ENCODE measurements at places on chromosomes 16 and 17. TPM values are rescaled to one million over a fixed set of nuclear protein-coding genes. Genes with fewer than 3 reads are reported as not detected.

The DNAI2 gene
- total RNA-seq, result not detected

The CNTNAP4 gene
- not detected for total RNA-seq

The C17orf78 gene
- not detected for total RNA-seq

The HSPB9 gene
- total RNA-seq, result not detected

The CCL17 gene
- not detected for total RNA-seq

The RGS11 gene
- total RNA-seq, result 2.3 TPM

The MMP15 gene
- total RNA-seq, result 43.1 TPM

The AANAT gene
- 0.31 TPM for total RNA-seq

The METTL22 gene
- total RNA-seq, result 25.1 TPM

The C16orf86 gene
- total RNA-seq, result 0.14 TPM

The SLC12A3 gene
- not detected for total RNA-seq

The GJD3 gene
- 0.71 TPM for total RNA-seq

The RNPS1 gene
- 289 TPM for total RNA-seq

The UNK gene
- 29.4 TPM for total RNA-seq
